ENCODE measurements at places on chromosomes 2 and 18. TPM values are rescaled to one million over a fixed set of nuclear protein-coding genes. Genes with fewer than 3 reads are reported as not detected.

CHRND gene
- not detected for total RNA-seq

KCNJ13 gene
- total RNA-seq = not detected

TTR gene
- not detected for total RNA-seq

TUBA4B gene
- total RNA-seq = not detected

CHAC2 gene
- 19.8 TPM for total RNA-seq

ACOXL gene
- total RNA-seq = 0.56 TPM

ME2 gene
- total RNA-seq = 138 TPM

SLC11A1 gene
- 0.23 TPM for total RNA-seq

HEATR5B gene
- 15.2 TPM for total RNA-seq

SETBP1 gene
- total RNA-seq = 10.2 TPM

SLC35G4 gene
- not detected for total RNA-seq

CNRIP1 gene
- not detected for total RNA-seq

HTR2B gene
- not detected for total RNA-seq

TUBB8B gene
- total RNA-seq = not detected

KCNE4 gene
- not detected for total RNA-seq

B4GALT6 gene
- total RNA-seq = 1.7 TPM

LONRF2 gene
- 0.04 TPM for total RNA-seq

SERPINB4 gene
- total RNA-seq = not detected

HOXD13 gene
- total RNA-seq = not detected

RNASEH1 gene
- 24.7 TPM for total RNA-seq

DES gene
- total RNA-seq = not detected
